ENCODE measurements at places on chromosomes 6 and 20.

GRCh38 chr20:62735331-62735821 lies 26.7 kb downstream of the NTSR1 start:
- DNase-seq = no peak

GRCh38 chr6:40774932-40775331 lies 187.8 kb upstream of the LRFN2 start:
- DNase-seq = no peak

- DNase-seq = no peak
Measured at GRCh38 chr20:745683-746301, 22.5 kb downstream of the SLC52A3 start.

DNA sequence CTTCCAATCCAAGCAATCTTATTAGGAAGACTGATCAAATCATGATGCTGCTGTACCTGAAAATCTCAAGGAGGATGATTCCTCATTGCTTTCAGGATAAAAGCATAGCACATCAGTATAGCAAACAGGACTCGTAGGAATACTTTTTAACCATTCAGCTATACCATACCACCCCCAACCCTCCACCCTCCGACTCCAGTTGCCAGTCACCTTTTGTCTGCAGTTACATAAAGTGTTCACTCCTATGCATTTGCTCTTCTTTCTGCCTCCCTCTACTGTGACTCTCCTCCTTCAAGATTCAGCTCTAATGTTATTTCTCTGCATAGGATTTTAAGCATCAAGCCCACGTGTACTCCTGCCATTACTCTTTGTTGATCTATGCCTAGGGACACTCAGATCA lies 124.7 kb upstream of the KCNQ5 start:
- no peak for DNase-seq

- DNase-seq = no peak
Measured at GRCh38 chr6:43970068-43970912, 157.0 kb downstream of the MRPL14 start.

- DNase-seq = no peak
Measured at GRCh38 chr6:44002067-44002592, 125.1 kb downstream of the MRPL14 start.

GRCh38 chr6:131909408-131910218 lies 41.6 kb downstream of the CCN2 start:
- peak; percentile 42 for DNase-seq

- no peak for DNase-seq
Measured at GRCh38 chr6:23097566-23097965, 528.2 kb downstream of the HDGFL1 start.

DNA sequence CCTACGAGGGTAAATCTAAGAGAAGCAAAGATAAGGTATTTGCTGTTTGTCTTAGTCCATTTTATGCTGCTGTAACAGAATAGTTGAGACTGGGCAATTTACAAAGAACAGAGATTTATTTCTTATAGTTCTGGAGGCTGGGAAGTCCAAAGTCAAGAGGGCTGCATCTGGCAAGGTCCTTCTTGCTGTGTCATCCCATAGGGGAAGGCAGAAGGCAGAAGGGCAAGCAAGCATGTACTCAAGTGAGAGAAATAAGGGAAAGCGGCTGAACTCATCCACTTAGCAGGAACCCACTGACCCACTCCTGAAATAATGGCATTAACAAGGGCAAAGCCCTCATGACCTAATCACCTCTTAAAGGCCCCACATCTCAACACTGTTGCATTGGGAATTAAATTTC lies 102.7 kb downstream of the AGPAT4 start:
- no peak for DNase-seq

GRCh38 chr20:60152792-60153191 lies 194.6 kb downstream of the CDH26 start:
- DNase-seq = no peak

- no peak for DNase-seq
Measured at GRCh38 chr6:11964729-11965335, 47.3 kb upstream of the HIVEP1 start.

- DNase-seq = no peak
Measured at GRCh38 chr6:33441457-33441856, 12.9 kb upstream of the ZBTB9 start.

DNA sequence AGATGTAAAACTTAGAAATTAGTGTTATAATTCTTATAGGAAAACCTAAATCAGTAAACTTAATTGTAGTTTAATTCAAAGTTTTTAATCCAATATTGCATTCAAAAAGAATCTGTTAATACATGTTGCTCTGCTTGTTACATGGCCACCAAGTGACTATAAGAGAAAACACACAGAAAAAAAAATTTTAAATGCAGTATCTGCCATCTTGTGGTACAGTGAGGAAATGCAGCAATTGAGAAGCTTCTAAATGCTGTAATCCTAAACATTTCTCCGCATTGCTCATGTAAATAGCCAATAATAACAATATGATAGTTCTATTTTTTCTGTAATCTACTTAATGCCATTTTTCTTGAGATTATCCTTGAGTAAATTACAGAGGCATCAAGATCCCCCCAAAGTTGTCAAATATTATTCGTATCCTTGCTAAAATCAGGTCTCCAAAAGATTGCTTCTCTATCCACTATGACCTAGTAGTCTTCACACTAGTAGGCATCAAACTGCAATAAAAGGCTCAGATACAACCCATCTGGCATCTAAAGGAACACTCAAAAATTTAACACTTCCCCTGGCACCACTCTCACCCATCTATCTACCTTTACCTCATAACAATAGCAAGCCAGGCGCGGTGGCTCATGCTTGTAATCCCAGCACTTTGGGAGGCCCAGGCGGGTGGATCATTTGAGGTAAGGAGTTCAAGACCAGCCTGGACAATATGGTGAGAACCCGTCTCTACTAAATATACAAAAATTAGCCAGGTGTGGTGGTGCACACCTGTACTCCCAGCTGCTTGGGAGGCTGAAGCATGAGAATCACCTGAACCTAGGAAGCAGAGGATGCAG lies 34.6 kb downstream of the HDAC2 start:
- no peak for DNase-seq

- DNase-seq = no peak
Measured at GRCh38 chr6:163793011-163793983, 378.8 kb downstream of the QKI start.

GRCh38 chr6:8900056-8900455 lies 464.7 kb upstream of the SLC35B3 start:
- DNase-seq = no peak

DNA sequence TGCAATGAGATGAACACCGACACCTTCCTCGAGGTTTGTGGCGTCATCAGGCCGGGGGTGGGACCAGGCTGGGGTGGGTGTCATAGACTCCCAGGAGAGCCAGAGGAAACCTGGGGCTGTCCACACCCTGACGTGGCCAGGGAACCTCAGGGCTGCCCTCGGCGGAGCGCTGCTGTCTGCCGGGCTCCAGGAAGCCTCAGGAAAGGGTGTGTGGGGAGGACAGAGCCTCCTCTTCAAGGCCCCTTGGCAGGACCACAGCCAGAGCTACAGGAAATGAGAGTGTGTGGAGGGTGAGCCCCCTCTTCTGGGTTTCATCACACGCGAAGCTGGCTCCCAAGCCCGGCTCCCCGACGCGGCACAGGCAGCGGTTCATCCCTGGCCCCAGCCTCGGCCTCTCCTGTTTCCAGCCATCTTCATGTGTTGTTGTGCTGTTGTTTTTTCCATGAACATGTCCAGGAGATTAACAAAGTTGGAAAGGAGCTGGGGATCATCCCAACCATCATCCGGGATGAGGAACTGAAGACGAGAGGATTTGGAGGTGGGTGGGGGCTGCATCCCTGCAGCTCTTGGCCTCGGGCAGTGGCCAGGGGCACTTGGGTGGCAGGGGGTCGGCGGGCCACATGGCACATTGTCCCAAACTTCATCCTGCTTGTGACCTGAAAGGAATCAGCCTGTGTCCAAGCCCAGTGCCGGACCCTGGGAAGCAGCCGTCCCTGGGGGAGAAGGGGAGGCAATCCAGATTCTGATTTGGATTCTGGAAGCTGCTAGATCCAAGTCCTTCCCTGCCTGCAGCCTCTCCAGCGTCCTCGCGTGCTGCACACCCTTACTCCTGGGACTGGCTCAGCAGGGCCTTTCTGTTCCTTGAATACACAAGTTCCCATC lies 6.4 kb downstream of the NPEPL1 start:
- no peak for DNase-seq

DNA sequence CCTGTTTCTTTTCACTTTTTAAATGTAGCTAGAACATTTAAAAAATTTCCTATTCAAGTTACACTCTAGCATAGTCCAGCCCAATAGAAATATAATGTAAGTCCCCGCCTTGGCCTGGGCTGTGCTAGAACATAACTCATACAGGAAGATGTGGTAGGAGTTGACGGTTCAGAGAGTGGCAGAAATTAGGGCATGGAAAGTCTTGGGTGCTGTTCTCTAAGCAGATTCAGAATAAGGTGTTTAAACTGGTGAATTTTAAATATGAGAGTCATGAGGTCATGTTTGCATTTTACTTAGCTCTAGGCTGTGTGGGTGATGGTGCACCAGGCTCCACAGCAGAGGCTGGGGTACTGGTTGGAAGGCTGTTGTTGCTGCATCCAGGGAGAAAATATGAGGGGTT lies 256.5 kb downstream of the FARS2 start:
- DNase-seq = no peak

DNA sequence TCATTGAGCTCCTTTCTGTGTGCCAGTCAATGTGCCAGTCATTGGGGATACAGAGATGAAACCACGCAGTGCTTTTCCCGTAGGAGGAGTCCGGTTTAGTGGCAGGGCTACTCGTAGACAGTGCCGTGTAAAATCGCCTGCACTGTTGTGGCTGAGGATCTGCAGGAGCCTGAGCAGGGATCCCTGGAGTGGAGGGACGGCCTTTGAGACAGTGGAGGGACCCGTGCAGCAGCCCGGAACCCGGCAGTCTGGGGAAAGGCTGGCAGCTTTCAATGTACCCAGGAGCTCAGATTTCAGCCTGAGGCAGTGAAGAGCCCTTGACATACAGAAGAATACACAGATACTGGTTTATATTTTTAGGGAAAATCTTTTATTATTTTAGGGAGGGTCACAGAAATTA lies 203.3 kb downstream of the ARID1B start:
- no peak for DNase-seq

DNA sequence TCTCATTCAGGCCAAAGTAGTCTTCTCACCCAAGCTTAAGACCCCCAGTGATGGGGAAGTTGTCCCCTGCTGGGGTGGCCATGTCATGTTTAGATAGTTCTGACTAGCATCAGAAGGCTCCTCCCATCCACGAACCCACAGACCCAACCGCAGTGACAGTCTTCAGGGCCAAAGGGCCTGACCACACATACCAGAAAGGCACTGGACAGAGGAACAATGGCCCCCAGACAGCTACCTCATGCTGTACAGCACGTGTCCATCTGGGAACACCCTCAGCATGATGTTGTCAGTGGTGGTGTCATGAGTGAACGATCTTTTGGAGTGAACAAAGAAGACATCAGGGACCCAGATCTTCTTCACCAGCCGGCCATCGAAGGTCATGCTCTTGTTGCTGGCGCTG lies 46.3 kb downstream of the GABRR2 start:
- DNase-seq = no peak

DNA sequence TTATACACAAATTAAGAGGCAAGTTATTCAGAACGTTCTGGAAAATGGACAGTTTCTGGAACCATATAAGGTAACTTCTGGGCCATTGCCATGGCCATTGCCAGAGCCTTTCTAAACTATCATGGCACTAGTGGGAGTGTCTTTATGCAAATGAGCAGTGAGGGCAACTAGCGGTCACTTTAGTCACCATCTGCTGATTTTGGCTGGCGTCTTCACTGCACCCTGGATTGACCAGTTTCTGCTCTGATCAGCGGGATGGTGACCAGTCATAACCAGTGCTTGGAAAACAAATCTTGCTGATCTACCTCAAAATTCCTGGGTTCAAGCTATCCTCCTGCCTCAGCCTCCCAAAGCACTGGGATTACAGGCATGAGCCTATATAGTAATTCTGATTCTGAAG lies 7.3 kb upstream of the SNTA1 start:
- DNase-seq = no peak

DNA sequence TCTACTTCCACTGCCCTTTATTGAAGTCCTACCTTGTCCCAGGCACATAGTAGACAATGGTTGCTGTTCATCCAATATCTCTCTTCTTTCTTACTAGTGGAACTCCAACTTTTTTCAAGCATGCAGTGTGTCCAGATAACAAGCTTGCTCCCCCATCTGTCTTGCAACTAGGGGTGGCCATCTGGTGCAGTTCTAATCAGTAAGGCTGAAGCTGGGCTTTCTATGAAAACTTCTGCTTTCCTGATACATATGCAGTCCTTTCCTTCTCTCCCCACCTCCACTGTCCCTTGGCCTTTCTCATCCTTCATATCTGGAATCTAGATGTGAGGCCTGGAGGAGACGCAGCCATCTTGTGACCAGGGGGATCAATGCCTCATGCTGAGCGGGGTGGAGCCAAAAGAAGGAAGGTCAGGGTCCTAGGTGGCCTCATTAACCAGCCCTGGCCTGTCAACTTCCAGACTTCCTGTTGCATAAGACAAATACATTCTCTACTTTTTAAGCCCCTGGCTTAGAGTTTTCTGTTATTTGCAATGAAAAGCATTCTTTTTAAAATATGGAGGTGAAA lies 59.6 kb upstream of the ZFP64 start:
- DNase-seq = no peak

GRCh38 chr6:40552941-40553340 lies 34.2 kb downstream of the LRFN2 start:
- no peak for DNase-seq

DNA sequence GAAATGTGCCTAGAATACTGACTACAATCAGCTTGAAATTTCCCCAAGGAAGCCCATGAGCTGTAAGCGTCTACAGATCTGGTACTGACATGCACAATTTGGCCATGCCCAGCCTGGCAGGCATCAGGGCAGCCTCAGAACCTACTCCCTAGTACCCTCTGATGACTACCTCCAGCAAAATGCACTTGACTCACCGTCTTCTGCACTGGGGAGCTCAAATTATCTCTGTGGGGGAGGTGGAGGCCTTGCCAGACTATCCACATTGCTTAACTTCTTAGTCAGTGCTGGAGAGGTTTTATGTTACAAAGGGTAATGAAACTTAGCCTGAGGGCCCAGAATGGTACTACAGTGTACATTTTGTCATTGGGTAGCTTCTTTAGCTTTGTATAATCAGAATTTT lies 126.0 kb upstream of the ADGRF1 start:
- no peak for DNase-seq

- DNase-seq = no peak
Measured at GRCh38 chr20:19688031-19688806, 69.8 kb upstream of the RIN2 start.

GRCh38 chr20:1207293-1207878 lies 4.1 kb downstream of the C20orf202 start:
- DNase-seq = no peak
